Cerebellar nuclear complex (tissue), 1 donor: ENCODE measurements at places on chromosomes 5 and 9.

GRCh38 chr5:149853331-149853648 is 91.3 kb downstream of the PDE6A start:
- DNase-seq = no peak

- no peak for DNase-seq
Observed at GRCh38 chr5:4383102-4383501, 757.0 kb upstream of the ADAMTS16 start.

- no peak for DNase-seq
Observed at GRCh38 chr9:16608906-16609305, 261.6 kb downstream of the BNC2 start.

- no peak for DNase-seq
Observed at GRCh38 chr5:32100230-32100629, 73.9 kb downstream of the GOLPH3 start.

DNA sequence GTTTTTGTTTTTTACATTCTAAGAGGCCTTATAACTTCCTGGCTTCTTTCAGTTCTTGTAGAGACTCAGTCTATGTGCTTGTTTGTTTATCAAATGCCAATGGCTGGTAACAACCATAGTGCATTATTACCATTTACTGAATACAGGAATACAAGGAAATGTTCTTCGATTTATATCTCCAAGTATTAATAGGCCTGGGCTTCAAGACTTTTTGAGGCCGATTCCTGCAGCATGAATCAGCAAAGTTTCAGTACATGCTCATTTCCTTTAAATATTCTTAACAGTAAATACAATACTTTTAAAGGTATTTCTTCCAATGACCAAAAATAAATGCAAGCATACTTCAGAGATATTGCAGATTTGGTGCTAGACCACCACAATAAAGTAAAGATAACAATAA is 535.3 kb downstream of the EFNA5 start:
- DNase-seq = no peak

- DNase-seq = no peak
Observed at GRCh38 chr9:81529556-81530193, 159.7 kb downstream of the TLE1 start.

GRCh38 chr9:133789778-133790177 is 51.6 kb upstream of the SARDH start:
- DNase-seq = no peak

DNA sequence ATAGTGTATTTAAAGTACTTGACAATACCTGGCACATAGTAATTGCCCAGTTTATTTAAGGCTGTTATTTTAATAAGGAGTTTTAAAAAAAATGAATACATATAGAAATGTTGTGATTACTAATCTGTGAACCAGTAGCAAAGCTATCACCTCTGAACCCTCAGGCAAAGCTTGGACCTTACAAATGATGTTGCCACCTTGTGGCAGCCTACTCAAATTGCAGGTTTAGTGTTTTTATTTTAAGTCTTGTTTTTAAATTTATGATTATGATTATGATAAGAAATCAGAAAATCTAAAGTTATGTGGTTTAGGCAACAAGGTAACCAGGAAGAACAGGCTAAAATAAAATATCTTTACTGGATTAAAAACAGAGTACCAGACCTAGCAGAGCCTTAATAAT is 35.8 kb downstream of the PPARGC1B start:
- no peak for DNase-seq

DNA sequence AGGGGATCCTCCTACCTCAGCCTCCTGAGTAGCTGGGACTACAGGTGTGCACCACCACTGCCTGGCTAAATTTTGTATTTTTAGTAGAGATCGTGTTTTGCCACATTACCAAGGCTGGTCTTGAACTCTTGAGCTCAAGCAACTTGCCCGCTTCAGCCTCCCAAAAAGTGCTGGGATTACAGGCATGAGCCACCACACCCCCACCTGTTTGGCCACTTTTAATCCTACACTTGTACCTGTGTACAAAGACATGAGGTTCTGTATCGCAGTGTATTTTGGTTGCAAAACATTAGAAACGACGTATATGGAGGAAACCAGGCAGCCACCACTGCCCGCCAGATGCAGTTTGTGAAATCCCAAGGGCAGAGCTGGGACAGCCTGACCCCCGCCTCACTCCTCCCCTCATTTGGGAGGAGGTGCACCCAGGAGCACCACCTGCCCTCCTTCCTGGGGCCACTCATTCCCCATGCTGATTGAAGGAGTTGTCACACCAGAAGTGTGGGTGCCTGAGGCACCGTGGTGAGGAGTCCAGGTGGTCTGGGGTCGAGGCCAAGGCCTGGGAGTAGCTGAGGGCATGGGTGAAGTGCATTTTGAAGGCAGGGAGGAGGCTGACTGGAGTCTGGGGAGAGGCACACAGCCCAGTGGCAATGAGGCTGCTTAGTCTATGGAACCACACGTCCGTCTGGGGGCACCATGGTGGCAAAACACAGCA is 39.3 kb upstream of the OLFM1 start:
- DNase-seq = no peak

DNA sequence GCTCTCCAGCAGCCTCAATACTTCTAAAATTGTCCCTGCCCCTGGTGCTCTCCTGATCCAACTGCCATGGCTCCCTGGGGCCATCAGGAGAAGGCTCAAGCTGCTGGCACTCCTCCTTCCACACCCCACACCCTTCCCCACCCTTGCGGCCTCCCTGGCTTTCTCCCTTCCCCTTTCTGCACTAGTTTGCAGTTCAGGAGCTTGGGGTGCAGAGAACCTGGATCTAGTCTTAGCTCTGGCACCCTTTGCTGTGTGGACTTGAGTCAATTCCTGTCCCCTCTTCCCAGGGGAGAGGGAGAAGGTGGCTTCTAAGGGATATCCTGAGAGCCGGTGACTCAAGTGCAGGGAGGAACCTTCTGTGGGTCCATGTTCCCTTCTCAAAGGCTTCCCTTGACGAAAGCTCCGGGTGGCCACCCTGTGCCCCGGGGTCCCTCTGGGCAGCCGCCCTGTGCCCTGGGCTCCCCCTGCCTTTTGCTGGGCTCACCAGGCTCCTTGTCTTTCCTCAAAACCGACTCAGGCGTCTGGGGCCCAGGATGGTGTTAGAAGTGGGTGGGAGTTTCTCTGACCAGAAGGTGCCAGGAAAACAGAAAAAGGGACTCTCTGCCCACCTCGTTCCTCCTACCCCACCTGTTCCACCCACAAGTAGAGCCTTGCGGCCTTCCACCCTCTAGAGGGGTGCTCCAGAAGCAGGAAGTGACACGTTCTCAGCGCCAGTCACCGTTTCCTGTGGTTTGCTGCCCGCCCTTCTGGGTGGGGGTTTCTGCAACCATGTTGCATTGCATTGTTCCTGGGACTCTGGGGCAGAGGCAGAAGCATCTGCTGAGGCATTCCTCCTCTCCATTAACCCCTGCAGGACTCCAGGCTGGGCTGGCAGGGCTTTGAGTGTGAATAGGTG is 15.0 kb downstream of the GLIPR2 start:
- DNase-seq = no peak

DNA sequence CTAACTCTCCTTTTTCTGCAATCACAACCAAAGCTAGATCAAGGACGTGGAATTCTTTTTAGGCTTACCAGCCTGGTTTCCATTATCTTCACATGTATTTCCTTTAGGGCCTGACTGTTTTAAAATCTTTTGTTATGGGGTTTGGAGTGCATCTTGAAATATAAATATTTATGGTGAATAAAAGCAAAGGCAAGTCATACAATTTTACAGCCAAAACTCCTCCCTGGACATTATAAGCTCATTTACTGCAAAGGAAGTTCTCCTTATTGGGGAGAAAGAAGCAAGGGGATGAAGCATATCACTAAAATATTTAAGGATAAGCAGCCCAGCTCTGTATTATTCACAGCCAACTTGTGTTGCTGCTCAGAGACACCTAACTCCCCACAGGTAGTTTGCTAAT is 132.2 kb upstream of the TARS1 start:
- DNase-seq = no peak

GRCh38 chr9:121353241-121354061 is 16.6 kb downstream of the STOM start:
- no peak for DNase-seq

DNA sequence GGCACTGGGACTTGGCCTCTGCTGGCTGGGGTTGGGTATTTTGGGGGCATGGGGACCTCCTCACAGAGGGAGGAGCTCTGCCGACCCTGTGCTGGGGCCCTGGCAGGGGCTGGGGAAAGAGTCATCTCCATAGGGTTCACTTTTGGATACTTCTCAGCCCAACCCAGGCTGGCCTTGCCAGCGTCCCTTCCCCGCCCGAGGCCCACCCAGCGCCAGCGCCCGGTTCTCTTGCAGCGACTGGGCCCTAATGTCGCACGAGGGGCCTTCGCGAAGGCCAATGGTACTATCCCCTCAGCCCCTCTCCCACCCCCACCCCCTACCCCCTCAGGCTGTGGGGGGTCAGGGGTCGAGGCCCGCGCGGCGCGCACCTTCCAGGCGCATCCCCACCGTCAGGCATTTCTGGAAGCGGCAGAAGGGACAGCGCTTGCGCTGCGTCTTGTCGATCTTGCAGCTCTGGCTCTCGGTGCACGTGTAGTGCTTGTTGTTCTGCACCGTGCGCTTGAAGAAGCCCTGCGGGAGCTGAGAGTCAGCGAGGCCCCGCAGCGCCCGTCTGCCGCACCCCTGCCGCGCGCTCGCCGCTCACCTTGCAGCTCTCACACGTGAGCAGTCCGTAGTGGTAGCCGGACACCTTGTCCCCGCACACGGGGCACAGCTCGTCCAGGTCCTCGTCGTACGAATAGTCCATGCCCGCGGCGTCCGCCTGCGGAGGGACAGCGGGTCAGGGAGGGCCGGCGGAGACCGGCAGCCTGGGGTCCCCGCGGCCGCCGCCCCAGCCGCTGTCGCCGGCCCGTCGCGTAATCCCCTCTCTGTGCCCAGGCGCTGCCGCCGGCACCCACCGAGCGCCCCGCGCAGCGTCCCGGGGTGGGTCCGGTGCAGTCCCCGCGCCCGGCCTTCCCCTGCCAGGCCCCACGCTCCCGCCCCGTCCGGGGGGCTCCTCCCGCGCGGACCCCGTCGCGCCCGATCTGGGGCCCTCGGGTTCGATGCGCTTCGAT is 4.2 kb downstream of the NR5A1 start:
- no peak for DNase-seq

GRCh38 chr9:87602933-87603643 is 105.4 kb downstream of the DAPK1 start:
- DNase-seq = no peak

DNA sequence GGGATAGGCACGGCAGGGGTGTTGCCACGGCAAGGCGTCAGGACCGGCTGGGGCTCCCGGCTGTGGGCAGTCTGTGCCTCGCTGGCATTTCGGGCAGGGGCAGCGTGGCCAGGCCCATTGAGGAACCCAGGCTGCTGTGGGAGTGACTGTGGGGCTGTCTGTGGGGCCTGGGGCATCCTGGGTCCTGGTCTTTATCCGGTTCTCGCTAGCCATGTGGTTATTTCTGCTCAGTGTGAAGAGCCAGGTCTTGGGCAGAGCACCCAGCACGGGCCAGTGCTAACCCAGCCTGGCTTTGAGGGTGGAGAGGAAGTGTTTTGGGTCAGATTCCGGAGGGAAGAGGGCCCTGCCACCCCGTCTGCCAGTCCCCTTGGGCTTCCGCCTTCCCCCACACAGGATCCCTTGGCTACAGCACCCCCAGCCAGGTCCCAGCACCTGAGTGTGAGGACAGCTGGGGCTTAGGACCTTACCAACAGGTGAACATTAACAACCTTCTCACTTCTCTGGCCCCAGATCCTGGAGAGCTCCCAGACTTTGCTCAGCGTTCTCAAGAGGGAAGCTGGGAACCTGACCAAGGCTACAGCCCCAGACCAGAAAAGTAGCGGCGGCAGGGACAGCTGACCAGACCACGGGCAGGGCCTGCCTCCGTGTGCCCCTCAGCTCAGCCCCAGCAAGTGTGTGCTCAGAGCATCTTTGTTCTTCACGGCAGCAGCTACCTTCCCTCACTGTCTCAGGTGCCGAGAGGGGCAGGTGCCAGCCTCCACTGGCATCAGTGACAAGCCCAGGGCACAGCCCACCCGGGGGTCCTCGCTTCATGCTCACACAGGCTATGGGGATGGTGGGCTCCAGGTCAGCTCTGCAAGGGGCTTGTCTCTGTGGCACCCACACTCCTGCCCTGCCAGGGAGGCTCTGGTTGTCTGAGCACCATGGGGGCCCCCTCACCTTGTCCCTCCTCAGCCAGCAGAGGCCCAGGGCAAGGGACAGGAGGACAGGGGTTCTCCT is 1.1 kb downstream of the SSNA1 start:
- DNase-seq = no peak

- DNase-seq = no peak
Observed at GRCh38 chr9:93479726-93480125, 26.3 kb upstream of the FAM120AOS start.

DNA sequence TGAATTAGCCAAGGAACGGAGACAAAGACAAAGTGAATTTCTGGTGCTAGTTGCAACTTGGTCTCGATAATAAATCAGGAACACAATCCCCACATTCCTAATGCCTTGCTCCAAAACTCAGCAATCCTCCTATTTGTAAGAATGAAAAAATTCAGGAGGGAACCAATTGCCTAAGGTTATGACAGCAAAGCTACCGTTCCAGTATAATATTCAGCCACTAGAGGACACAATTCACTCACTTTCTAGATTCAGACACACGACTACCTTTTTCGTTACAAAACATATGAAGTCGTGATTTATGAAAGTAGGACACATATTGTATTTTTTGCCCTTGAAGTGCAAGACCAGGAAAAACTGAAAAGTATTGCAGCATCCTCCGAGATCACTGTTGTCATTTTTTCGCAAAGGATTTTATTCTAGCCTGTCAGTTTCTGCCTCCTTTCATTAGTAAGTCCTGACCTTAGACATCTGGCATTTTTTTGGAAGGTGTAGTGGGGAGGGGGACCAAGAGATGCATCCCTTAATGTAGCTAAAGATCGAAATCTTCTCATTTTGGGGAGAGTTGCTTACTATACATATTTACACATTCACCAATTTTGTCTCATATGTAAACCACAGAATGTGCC is 133.1 kb downstream of the DOCK8 start:
- no peak for DNase-seq

DNA sequence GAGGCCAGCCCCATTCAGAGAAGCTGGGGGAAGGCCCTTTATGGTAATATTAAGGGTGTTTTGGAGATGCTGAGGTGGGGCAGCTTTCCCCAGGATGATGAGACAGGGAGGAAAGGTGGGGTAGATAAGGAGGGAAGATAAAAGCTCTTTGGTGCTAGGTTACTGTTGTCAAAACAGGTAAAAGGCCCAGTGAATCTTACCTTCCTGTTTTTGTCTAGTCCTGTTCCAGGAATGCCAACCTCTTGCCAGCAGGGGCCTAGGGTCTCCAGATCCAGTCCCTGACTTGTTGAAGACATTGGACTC is 797 bp upstream of the CCL27 start:
- DNase-seq = no peak

DNA sequence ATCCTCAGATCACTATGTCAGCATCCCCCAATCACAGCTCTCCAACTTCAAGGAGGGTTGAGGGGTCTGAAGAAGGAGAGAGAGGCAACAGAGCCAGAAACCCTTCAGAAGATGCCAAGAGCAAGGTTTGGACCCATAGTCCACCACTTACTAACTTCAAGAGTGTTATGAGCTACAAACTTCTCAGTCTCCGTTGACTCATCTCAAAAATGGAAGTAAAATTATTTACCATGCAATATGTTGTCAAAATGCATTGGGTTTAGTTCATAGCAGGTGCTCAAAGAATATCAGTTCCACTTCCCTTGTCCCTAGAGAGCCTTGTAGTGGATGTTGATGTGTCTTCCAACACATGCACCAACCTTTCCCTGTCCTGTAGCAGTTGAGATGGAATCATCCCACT is 116.0 kb downstream of the KCNIP1 start:
- DNase-seq = no peak
